ENCODE measurements at places on chromosomes 3 and 15.

DNA sequence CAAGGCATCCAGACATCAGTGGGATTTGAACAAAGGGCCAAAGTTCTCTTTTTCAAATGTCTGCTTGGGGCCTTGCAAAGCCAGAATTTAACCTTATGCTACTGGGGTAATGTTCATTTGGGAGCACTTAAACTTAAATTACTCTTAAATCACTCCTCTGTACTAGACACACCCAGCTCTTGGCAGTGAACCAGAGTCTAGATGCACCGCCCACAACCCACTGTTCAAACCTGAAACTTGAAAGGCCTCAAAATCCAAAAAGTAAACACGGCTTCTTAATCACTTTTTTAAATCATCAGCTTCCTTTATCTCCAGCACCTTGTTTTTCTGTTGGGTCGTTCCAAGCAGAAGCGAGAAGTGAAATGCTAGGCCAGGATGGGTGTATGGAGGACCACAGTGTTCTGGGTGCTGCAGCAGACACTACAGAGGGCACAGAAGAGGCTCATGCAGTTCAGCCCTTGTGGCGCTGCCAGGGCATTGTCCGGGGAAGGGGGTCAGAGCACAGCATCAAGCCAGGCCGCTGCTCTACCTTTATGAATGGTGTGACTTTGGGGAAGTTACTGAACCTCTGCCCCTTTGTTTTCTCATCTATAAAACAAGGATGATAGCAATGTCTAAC, 28.8 kb downstream of the MECOM start:
- peak; percentile 87 for ATAC-seq

GRCh38 chr3:106482451-106482850, 613.6 kb upstream of the CBLB start:
- ATAC-seq, result no peak

GRCh38 chr3:105365391-105366325, 1.1 kb upstream of the ALCAM start:
- ATAC-seq, result no peak

- ATAC-seq, result peak; percentile 42
Observed at GRCh38 chr15:98720577-98721565, 72.5 kb downstream of the IGF1R start.

- ATAC-seq, result peak; percentile 75
Observed at GRCh38 chr15:89662893-89663626, 7.8 kb upstream of the KIF7 start.

GRCh38 chr3:176848431-176849214, 348.7 kb downstream of the TBL1XR1 start:
- peak; percentile 95 for ATAC-seq

DNA sequence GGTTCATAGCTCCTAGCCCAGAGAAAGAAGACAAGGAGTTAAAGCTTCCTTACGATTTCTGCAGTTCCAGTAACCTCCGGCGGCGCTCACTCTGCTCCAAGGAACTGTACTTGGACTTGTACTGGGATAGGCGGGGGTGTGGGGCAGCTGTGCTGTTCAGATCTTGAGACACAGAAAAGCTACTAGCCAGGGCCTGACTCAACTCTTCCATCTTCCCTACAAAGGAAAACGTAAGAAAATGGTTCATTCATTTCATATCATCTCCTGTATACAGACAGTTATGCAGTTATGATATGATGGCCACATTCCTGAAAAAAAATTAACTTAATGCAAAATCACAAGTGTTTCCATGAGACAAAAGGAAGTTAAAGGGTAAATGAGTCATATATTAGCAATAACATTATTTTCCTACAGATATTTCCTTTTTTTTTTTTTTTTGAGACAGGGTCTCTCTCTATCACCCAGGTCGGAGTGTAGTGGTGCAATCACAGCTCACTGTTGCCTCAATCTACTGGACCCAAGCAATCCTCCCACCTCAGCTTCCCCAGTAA, 4.6 kb downstream of the SNUPN start:
- peak; percentile 50 for ATAC-seq

DNA sequence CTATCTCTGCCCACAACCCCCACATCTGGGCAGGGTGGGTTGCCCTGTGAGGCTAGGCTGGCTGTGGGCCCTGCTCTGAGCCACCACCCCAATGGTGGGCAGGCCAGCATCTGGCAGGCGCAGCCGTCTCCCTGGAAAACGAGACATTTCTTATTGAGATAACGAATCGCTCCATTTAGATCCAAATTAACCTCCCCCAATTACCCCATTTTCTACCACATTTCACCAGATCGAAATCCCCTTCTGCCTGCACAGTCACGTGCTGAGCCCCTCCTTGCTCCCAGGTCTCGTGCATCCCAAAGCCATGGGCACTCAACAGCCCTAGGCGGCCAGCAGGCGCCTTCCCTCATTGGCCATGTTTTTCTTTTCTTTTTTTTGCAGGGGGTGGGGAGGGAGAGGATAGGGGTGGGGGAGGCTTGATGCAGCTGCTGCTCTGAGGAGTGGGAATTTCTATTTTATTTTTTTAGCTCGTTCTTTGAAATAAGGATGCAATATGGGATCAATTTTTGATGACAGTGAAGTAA, 53.0 kb upstream of the TMEM115 start:
- no peak for ATAC-seq

DNA sequence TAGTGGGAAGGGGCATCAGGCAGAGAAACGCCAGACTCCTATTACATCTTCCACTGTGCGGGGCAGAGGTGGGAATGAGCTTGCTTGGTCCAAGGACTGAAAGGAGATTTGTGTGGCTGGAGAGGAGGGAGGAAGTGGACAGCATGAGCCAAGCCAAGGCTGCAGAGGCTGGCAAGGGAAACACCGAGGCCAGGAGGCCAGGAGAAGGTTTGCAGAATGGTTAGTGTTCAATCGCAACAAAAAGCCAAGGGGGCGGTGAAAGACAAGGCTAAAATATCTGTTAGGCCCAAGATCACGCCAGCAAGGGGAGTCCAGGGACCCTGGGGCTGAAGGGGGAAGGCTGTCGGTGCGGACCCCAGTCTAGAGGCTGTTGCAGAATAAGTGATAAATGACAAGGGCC, 75.8 kb downstream of the CPN2 start:
- no peak for ATAC-seq

GRCh38 chr15:38490242-38490922, 36.5 kb downstream of the FAM98B start:
- ATAC-seq, result no peak
